ENCODE measurements at places on chromosomes 2 and 18. TPM values are rescaled to one million over a fixed set of nuclear protein-coding genes. Genes with fewer than 3 reads are reported as not detected.

LYPD1 gene
- total RNA-seq, result 18.2 TPM

PRKAG3 gene
- total RNA-seq, result not detected

L3MBTL4 gene
- not detected for total RNA-seq

CYP26B1 gene
- 12.9 TPM for total RNA-seq

RAX gene
- not detected for total RNA-seq

MGAT5 gene
- 23.4 TPM for total RNA-seq

HOXD9 gene
- 1.7 TPM for total RNA-seq

SIX3 gene
- 0.41 TPM for total RNA-seq

HK2 gene
- 1.2 TPM for total RNA-seq

ASXL3 gene
- total RNA-seq, result not detected

GATA6 gene
- 2.2 TPM for total RNA-seq

UGT1A7 gene
- 6.0 TPM for total RNA-seq

UGT1A9 gene
- total RNA-seq, result 4.9 TPM

TNFAIP6 gene
- 3.0 TPM for total RNA-seq

CXCR1 gene
- not detected for total RNA-seq

TNS1 gene
- total RNA-seq, result 13.5 TPM

DNAJC5G gene
- total RNA-seq, result not detected

POTEJ gene
- not detected for total RNA-seq

G6PC2 gene
- total RNA-seq, result not detected

DSG4 gene
- total RNA-seq, result 0.02 TPM

NDC80 gene
- total RNA-seq, result 16.5 TPM

HTR2B gene
- total RNA-seq, result 0.07 TPM

GRP gene
- not detected for total RNA-seq

MYO7B gene
- 0.13 TPM for total RNA-seq
